ENCODE measurements at places on chromosomes 7 and 10. TPM values are rescaled to one million over a fixed set of nuclear protein-coding genes. Genes with fewer than 3 reads are reported as not detected.

DNA sequence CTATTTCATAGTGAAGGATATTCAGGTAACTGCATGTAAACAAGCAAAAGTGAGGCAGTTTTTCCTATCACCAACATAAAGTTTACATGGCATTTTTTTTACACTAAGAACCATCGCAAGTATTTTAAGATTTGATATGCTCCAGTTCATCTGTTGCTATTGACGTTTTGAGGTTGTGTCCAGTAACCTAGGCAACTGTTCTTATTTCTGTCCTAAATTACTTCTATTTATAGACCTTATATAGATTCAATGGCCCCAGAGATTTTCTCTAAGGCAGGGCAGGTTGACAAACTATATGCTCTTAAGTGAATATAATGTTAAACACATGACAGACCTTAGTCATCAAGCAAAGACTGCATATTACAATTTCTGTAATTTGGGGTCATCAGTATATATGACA lies 830.2 kb upstream of the LRRTM3 start:
- no peaks in the 10 kb centered on the region for H3K4me1 ChIP-seq
- no peaks in the 10 kb centered on the region for H3K27me3 ChIP-seq
- no peak for DNase-seq

- H3K4me3 ChIP-seq = no peak overlapping the region
- H3K36me3 ChIP-seq = no peaks in the 10 kb centered on the region
- no peaks in the 10 kb centered on the region for H3K27me3 ChIP-seq
Observed at GRCh38 chr10:50511492-50512213, 112.1 kb downstream of the SGMS1 start.

GRCh38 chr10:46006219-46006618 lies 24.2 kb downstream of the NCOA4 start:
- H3K4me3 ChIP-seq = no peak overlapping the region
- H3K27ac ChIP-seq = no peak overlapping the region

DNA sequence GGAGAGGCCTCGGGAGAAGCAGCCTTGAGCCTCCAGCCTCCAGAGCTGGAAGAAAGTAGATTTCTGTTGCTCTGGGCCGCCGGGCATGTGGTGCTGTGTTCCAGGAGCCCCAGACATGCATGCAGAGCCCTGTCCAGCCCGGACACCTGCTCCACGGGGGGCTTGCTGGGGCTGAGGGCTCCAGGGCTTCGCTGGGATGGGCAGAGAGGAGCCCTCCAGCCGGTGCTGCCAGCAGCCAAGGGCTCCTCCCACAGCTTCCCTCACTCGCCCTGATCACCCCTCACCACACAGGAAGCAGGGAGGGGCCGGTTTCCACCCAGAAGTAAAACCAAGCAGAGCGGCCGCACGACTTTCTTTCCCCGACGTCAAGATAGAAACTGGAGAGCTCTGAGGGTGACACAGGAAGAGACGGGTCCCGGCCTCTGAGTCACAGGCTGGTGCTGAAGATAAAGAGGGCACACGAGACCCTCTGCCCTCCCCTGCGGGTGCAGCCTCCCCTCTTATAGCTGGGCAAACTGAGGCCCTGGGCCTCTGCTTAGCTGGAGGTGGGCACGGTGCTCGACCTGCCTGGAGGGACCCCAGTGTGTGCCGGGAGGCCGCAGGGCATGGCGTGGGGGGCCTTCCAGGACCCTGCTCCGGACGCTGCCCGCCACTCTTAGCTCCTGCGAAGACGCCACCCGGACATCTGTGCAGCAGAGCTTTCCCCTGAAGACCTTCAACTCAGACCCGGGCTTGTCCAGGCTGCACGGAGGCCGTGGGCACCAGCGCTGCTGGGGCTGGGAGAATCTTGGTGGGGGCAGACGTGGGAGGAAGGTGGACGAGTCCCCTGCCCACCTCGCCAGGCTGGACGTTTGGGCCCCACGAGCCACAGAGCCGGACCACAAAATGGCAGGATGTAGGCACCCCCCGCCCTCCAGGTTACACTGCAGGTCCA lies 31.1 kb downstream of the ADAP1 start:
- peaks cover 15% of the 10 kb centered on the region for H3K4me1 ChIP-seq
- peak; percentile 79 for DNase-seq
- H3K27me3 ChIP-seq = no peaks in the 10 kb centered on the region
- H3K4me3 ChIP-seq = peak overlapping the region; percentile 23

DNA sequence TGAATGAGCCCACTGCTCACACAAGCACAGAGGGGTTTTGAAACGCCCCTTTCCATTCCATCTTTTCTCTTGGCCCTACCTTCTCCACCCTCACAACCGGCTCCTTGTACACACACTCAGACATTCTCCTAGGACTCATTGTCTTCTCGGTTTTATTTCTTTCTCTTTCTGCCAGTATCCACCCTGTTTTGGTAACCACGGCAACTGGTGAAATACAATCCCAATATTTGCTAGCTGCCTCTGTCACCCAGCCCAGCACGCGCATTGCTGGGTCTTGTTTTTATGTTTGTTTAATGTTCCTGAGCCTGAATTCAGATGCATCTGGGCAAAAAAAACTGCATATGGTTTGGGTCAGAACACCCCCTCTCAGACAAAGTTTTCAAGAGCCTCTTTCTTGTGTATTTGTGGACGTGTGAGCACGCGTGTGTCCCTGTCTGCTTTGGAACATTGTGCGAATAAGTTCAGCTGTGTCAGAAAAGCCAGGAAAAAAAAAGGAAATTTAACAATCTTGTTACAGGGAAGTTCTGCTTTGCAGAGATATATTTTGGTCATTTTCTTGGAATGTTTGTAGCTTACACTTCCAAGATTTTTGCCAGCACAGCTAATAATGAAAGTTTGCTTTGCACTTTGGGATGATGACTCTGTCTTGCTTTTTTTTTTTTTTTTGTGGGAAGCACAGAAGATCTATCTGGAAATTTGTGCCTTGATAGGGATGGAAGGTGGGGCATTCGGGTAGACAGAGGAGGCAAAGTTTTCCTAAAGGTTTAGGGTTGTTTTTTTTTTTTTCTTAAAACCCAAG lies 225.9 kb downstream of the TRIL start:
- H3K4me1 ChIP-seq = peaks cover 38% of the 10 kb centered on the region
- DNase-seq = peak; percentile 46
- no peak overlapping the region for H3K4me3 ChIP-seq
- H3K36me3 ChIP-seq = no peaks in the 10 kb centered on the region
- no peaks in the 10 kb centered on the region for H3K27me3 ChIP-seq

DNA sequence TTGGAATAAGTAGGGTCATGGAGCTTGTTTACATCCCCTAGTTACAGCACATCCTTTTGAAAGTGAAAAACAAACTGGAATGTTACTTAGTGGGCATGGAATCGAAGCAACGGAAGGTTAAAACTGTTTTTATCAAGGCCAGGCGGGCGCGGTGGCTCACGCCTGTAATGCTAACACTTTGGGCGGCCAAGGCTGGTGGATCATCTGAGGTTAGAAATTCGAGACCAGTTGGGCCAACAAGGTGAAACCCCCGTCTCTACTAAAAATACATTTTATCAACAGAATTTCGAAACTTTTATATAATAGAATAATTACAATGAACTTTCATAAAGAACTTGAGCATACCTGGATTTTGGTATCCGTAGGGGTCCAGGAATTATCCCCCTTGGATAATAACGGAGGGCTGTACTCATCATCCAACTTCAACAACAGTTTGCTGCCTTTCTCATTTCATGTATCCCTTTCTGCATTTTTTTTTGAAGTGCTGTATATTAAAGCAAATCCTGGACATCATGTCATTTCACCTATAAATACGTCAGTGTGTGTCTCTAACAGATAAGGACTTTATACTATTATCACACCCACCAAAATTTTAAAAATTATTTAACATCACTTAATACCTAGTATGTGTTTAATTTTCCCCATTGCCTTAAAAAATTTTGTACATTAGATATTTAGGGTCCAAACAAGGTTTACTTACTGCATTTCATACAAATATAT lies 1.3 kb upstream of the TMED4 start:
- peaks cover 14% of the 10 kb centered on the region for H3K36me3 ChIP-seq
- peak overlapping the region; percentile 88 for H3K4me3 ChIP-seq
- H3K27me3 ChIP-seq = no peaks in the 10 kb centered on the region
- DNase-seq = no peak
- peaks cover 16% of the 10 kb centered on the region for H3K4me1 ChIP-seq

DNA sequence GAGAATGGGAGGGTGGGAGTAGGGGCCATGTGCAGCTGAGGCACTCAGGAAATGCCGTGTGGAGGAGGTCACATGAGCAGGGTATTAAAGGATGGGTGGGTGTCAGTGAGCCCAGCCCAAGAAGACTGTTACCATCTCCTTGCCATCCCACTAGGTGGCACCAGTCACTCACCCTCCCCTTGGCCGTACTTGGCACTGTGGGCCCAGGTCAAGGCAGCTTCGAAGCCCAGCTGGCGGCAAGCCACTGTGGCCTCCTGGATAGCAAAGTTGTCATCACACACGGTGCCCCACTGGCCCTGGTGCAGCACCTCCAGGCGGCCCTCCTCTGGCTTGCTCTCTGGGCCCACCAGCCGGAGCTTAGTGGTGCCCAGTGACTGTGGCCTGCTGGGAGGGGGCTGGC lies 5.4 kb downstream of the LOXL4 start:
- H3K4me3 ChIP-seq = no peak overlapping the region
- peaks cover 25% of the 10 kb centered on the region for H3K4me1 ChIP-seq
- H3K27me3 ChIP-seq = no peaks in the 10 kb centered on the region
- peak; percentile 70 for DNase-seq
- H3K27ac ChIP-seq = no peak overlapping the region
- H3K36me3 ChIP-seq = no peaks in the 10 kb centered on the region

DNA sequence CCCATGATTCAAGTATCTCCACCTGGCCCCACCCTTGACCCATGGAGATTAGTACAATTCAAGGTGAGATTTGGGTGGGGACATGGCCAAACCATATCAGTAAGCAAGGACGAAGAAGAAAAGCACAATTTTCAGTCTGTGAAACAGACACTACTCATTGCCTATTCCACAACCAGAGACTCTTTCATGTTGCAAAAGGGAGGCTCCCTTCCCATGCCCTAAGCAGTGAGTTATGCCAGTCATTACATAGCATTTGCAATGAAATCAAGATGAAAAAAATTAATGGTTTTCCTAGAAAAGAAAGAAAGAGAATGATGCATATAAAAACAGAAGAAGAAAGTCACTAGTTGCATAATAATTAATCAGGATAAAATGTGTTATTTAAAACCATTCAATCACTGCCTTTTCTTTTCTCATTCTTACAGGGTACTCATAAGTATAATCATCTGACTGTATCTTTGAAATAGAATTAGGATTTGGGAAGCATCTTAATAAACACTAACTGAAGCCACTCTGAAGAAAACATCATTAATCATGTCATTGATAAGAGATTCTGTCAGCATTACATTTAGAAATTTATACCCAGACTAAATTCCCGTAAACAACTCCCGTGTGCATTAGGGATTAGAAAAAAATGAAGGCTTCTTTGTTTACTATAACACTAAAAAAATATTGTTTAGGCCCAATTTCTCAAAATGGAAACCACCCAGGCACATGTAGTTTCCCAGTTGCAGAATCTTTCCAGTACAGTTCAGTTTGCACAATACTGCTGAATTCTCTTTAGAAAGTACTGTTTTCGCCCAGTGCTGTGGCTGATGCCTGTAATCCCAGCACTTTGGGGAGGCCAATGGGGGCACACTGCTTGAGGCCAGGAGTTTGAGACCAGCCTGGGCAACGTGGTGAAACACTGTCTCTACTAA lies 9.1 kb downstream of the PRPS1L1 start:
- H3K4me1 ChIP-seq = peaks cover 34% of the 10 kb centered on the region
- no peak for DNase-seq
- no peak overlapping the region for H3K4me3 ChIP-seq
- H3K27me3 ChIP-seq = no peaks in the 10 kb centered on the region

DNA sequence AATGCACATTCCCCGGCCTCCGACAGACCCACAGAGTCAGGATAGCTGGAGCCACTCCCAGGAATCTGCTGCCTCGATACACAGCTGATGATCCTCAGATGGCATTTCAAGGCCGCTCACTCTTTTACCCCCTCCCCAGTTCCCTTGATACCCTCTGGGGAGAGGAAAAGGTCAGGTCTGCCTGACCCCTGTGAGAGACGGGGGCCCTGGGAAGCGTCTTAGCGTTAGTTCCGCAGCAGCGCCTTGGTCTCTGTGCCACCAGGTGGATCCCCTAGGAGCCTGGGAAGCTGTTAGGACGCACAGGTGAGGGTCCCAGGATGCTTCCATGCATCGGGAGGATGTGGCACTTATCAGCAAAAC lies 420.5 kb upstream of the FOXK1 start:
- H3K4me3 ChIP-seq = no peak overlapping the region
- H3K36me3 ChIP-seq = no peaks in the 10 kb centered on the region
- H3K27me3 ChIP-seq = no peaks in the 10 kb centered on the region
- no peaks in the 10 kb centered on the region for H3K4me1 ChIP-seq
- DNase-seq = no peak

DNA sequence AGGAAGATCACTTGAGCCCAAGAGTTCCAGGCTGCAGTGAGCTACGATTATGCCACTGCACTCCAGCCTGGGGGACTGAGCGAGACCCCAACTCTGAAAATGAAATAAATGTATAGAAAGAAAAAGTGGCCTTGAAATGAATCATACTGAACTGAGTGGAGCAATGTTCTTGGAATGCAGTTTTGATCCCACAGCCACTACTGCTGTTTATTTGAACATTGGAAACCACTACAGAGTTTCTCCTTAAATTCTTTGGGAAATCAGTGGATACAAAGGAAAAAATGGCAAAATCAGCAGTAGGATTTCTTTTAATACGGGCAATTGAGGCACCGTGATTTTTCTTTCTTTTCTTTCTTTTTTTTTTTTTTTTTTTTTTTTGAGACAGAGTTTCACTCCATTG lies 637.4 kb downstream of the GALNT17 start:
- no peaks in the 10 kb centered on the region for H3K4me1 ChIP-seq
- no peak for DNase-seq
- H3K27me3 ChIP-seq = no peaks in the 10 kb centered on the region
- no peaks in the 10 kb centered on the region for H3K36me3 ChIP-seq

DNA sequence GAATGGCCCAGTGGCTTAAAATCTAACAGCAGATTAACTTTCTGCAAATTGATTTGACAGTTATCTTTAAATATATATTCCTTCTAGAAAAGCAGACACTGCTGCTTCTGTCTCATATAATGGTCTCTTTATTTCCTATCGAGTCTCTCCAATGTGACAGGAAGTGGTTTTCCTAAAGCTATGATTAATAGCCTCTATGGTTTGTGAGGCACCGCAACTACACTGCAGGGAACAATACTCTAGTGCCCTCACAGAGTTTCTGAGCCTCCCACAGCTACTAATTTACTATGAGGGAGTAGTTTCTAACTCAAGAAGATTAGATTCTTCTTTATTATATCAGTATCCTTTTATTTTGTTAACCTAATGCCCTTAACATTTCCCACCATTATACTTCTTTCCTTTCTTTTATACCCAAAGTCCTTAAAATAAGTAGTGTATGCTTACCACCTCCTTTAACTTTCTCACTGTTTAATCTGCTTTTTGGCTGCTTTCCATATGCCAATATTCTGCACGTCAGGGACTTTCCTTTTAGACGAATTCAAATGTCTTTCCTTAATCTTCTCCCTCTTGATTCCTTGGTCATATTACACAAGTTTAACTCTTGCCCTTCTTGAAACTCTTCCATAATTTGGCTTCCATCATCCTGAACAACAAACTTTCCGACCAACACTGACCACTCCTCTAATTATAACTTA lies 23.8 kb upstream of the AHR start:
- H3K4me1 ChIP-seq = peaks cover 34% of the 10 kb centered on the region
- DNase-seq = peak; percentile 84
- no peaks in the 10 kb centered on the region for H3K27me3 ChIP-seq
- peak overlapping the region; percentile 78 for H3K27ac ChIP-seq

- no peaks in the 10 kb centered on the region for H3K36me3 ChIP-seq
- H3K4me3 ChIP-seq = no peak overlapping the region
- H3K27ac ChIP-seq = no peak overlapping the region
Observed at GRCh38 chr7:1639532-1640175, 30.4 kb upstream of the ELFN1 start.

CDC14C gene
- total RNA-seq = not detected

WEE2 gene
- not detected for total RNA-seq

All from PC-3 (cell line).